Calu3 (cell line): ENCODE measurements at places on chromosomes 7 and 10. TPM values are rescaled to one million over a fixed set of nuclear protein-coding genes. Genes with fewer than 3 reads are reported as not detected.

The STARD3NL gene
- 60.7 and 66.4 TPM in 2 replicates for total RNA-seq

DNA sequence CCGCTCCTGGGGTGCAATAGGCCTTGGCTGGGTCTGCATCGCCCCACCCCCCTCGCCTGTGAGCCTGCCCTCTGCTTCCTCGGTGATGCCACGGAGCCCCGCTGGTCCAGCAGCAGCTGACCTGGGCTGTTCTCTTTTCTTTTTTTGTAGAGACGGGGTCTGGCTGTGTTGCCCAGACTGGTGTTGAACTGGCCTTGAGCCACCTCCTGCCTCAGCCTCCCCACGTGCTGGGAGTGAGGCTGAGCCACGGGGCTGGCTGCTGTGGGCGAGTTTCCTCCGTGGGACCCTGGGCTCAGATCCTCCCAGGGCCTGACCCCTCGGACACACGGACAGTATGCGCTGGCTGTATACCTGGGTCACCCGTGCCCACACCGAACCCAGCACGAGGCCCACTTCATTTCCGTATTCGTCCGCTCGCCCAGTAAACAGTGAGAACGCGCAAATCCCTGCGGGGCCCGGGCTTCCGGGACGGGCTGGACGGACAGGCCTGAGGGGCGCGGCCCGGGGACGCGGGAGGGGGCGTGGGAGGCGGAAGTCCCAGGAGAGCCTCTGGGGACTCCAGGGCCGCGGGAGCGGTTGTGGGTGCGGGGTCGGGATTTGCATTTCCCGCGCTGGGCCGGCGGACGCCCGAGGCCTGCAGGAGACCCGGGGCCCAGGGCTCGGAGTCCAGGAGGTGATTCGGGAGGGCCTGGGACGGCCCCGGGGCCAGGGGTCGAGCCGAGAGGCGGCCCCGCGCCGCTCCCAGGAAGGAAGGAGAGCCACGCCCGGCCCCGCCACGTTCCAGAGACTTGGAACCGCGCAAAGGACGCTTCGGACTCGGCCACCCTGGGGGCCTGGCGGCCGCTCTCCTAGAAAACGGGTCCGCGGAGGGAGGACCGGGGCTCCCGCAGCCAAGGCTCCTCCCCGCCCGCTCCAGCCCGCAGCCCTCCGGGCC is 57.7 kb upstream of the DNAJB6 start:
- DNase-seq: peak; percentile 36

DNA sequence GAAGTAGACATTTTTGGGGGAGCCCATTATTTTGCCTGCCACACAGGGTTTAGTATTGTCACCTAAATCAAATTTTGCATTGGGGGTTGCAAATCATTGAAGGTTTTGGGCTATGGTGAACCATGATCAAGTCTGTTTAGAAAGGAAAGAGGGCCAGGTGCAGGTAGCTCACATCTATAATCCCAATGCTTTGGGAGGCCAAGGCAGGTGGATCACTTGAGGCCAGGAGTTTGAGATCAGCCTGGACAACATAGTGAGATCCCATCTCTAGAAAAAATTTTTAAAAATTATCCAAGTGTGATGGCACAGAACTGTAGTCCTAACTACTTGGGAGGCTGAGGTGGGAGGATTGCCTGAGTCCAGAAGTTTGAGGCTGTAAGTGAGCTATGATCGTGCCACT is 31.2 kb downstream of the KAT6B start:
- no peak for DNase-seq

DNA sequence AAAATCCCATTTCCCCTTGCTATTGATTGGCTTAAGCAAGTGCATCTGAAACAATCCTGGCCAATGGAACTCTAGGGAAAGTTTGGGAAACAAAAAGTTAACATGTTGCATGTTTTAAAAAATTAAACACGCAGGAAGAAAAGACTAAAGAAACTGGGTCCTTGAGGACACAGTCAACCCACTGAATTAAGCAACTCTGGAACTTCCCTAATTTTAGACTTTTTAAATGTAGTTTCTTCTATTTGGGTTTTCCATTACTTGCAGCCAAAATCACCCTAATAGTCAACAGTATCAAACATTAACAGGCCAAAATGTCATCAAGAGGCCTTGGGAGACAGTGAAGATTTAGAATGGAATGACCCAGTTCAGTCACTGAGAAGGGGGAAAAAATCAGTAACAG is 40.6 kb downstream of the OSBPL3 start:
- DNase-seq: no peak

GRCh38 chr7:50214126-50214670 is 90.3 kb upstream of the IKZF1 start:
- no peak for DNase-seq

DNA sequence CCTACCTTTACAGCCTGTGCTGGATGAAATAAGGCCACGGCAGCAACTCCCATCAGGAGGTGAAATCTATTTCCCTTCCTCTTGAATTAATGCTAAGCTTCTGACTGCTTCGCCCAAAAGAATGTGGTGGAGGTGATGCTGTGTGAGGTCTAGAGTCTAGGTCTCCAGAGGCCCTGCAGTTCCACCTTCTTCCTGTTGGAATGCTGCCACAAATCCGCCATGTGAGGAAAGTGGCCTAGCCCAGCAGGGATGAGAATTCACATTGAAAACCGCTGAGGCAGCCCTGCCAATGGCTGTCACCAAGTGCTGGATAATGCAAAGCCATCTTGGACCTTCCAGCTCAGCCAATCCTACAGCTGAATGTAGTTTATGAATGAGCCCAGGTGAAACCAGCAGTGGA is 28.0 kb downstream of the RHOBTB1 start:
- peak; percentile 15 for DNase-seq
